ENCODE measurements at places on chromosomes 5 and 9.

DNA sequence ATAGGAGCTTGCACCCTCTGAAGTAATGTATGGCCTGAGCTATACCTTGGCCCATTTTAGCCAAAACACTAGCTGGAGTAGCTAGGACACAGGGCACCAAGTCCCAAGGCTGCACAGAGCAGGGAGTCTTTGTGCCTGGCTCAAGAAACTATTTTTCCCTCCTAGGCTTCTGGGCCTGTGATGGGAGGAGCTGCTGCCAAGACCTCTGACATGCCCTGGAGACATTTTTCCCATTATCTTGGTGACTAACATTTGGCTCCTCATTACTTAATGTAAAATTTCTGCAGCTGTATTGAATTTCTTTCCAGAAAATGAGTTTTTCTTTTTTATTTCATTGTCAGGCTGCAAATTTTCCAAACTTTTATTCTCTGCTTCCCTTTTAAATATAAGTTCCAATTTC, 1099.2 kb downstream of the CDH18 start:
- DNase-seq = no peak

DNA sequence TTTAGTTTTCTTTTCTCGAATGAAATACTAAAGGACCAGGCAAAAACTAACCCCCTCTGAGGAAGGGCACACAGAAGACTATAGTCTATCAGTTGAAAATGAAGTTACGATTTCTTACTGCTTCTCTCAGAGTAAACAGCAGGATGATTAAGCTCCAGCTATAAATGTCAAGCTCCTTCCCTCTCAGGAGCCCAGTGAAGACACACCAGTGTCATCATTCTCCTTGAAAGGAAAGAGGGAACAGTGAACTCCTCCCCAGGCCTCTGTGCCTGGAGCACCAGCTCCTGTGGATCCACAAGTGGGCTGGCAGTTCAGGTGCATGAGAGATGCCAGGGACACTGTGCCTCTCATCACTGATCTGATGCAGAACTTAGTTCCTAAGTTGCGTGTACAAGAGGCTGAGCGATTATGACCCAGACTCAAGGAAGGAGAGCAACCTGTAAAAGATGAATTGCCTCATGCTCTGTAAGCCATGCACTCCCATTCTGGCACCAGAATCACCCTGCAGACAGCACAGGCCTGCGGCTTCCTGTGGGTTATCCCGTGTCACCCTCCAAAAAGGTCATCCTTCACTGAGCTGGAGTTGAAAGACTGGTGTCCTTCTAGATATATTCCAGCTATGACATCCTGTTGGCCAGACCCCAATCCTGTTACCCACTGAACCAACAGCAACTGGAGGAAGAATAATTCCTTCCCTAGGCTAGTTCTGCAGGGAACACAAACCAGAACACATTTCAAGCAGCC, 394.0 kb downstream of the SEMA5A start:
- no peak for DNase-seq

- no peak for DNase-seq
Observed at GRCh38 chr9:95772320-95773052, 103.0 kb upstream of the ERCC6L2 start.

- no peak for DNase-seq
Observed at GRCh38 chr5:149073213-149073612, 10.4 kb upstream of the SH3TC2 start.

DNA sequence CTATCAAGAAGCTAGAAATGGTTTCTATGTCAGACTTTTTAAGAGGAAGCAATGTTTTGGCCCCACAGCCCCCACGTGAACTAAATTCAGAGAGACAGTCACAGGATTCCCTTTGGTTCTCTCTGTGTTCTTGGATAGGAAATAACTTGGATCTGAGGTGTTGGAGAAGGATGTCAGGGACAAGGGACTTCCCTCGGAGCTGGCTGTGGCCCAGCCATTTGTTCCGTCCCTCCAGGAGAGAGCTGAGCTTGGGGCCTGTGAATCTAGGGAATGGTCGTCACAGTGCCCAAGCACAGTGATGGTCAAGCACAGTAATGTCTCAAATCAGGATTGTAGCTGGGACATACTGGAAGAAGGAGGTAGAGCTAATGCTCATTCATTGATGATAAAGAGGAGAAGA, 2.0 kb downstream of the C7 start:
- no peak for DNase-seq

DNA sequence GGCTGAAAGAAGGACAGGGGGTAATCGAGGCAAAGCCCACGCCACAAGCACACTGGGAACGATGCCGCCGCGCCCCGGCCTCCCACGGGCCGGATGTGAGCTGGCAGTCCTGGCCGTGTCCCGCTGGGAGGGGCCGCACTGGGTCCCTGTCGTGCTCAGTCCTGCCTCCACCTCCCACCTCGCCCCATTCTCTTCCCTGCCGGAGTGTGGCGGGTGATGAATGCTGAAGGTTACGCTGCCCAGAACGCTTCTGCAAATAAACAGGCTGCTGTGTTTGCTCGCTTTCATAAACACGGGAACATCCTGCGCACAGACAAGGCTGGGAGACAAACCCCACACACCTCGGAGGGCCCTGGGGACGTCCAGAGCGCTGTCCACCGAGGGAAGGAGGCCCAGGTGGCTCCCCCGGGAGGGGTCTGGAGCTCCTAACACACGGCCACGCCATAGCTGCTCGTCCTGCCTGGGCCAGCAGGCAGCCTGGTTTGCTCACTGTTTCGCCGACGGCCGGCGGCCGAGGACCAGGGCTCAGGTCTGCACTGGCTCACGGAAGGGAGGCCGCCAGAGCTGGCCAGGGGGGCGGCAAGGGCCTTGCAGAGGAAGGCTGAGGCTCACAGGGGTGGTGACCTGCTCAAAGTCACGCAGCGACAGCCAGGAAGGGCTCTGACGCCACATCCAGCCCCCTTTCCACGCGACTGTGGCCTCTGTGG, 2.3 kb downstream of the DNLZ start:
- DNase-seq = no peak

GRCh38 chr5:99747342-99747741, 787.8 kb upstream of the FAM174A start:
- no peak for DNase-seq

GRCh38 chr5:14364576-14365472, 216.8 kb upstream of the OTULINL start:
- no peak for DNase-seq

GRCh38 chr9:36866840-36867239, 167.2 kb downstream of the PAX5 start:
- no peak for DNase-seq

GRCh38 chr9:109017493-109017892, 4.2 kb upstream of the CTNNAL1 start:
- DNase-seq = no peak

DNA sequence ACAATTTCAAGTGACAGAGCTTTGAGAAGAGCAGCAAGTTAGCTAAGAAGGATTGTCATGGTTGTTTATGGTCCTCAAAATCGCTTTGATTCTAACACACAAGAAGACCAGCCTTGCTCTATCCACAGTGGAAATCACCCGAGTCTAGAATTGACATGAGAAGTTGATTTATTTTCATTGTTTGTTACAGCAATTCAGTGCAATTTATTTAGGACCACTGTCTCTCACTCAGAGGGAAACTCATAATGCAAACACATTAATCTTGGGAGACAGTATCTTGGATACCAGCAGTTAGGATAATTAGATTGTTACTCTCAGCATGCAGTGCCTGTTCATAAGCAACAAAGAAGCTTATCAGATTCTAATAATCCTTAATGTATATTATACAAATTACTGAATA, 498.9 kb downstream of the NTRK2 start:
- no peak for DNase-seq

DNA sequence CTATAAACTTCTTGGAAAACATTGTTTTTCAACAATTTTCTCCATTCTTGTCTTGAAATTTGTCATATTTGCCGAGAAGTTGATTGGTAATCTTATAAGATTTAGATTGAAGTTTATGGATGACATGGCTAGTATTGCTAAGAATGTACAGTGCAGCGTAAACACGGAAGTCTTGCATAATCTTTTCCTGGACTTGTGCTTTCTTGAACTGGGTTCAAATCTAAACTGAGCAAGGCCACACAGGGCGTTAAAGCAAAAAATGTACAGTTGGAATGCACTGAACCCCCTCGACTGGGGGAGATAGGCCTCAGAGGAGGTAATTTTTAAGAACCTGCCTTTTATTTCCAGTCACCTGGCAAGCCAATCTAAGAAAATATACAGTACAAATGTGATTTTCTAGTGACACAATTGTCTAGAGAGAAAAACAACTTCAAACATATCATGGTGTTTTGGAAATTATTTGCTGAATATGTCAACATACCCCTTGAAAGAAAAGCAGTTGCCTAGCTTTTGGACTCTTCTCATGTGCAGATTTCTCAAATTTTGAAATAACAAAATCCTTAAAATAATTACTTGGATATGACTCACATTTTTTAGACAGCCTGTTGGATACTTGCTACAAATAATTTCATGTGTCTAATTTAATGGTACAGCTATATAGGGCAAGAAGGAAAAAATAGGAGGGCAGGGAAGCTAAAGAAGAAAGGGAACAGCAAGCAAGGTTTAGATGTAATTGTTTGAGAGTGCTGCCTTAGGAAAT, 18.5 kb upstream of the GAS1 start:
- DNase-seq = no peak

DNA sequence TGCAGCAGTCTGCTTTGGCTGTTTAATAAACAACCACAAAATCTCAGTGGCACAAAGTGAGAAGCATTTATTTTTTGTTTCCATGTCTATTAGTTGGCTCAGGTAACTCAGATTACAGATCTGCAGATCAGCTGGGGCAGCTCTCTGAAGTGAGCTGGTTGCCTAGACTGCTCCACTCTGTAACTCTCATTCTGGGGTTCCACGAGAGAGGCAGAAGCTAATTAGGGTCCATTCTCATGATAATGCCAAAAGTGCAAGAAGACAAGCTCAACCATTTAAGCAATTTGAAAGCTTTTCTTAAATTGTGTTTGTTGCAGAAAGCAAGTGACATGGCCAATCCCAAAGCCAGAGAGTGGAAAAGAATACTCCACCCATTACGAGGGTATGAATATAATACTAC, 13.2 kb downstream of the MEIKIN start:
- DNase-seq = no peak

DNA sequence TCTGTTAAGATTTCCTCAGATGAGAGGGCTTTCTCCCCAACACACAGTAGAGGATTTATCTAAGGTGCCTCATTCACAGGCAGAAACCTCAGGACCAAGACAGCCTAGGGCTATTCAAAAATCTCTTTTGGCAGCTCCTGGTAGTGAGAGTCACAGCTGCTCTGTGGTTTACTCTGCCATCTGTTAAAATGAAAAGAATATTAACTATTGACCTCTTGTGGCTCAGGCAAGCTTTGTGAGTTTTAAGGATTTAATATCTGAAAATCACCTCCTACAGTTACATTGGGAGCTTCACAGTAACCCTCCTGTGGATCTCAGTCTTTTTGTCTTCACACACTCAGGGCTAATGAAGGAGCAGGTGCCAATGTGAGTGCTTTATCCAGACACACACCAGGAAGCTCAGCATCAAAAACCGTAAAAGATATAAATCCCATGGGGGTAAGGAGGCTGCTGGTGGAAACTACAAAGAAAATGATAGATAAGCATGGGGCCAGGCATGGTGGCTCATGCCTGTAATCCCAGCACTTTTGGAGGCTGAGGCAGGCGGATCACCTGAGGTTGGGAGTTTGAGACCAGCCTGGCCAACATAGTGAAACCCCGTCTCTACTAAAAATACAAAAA, 29.7 kb downstream of the PPP1R2B start:
- DNase-seq = peak; percentile 96

DNA sequence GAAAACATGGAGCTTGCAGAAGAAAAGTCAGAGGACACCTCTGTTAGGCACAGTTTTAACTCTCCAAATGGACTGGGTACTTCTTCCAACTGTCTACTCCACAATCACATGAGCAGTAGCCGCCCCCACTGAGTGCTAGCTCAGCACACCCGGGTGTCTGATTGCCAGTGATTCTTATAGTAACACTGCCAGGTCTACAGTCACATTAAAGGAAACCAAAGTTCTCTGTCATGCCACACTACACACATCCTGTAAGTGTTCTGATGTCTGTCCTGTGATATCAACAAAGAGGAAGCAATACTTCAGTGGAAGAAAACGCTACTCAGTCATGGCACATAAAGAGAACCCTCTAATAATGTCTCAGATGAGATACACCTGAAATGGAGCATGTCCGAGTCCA, at the start of gene HAVCR2:
Gene HAVCR2 (minus strand): TSS at position 69 of the 400 bp plus-strand sequence. CDS start 61 bp downstream, at position 8.
- no peak for DNase-seq

Measured in NCI-H1436 treated with DMSO at 0.1 percent for 48 hours (cell line).